ENCODE measurements at places on chromosomes 1 and 21. TPM values are rescaled to one million over a fixed set of nuclear protein-coding genes. Genes with fewer than 3 reads are reported as not detected.

TGFB2 gene
- total RNA-seq, result not detected

HAO2 gene
- total RNA-seq, result not detected

FCAMR gene
- total RNA-seq, result not detected

KLHDC8A gene
- total RNA-seq, result not detected

CTSS gene
- 38.4 TPM for total RNA-seq

TBX15 gene
- total RNA-seq, result not detected

BRDT gene
- total RNA-seq, result not detected

PCAT6 gene
- 2.4 TPM for total RNA-seq

GPR137B gene
- 8.1 TPM for total RNA-seq

C8B gene
- total RNA-seq, result not detected

GBP7 gene
- 0.20 TPM for total RNA-seq

LAMTOR2 gene
- total RNA-seq, result 49.4 TPM

PSRC1 gene
- 14.0 TPM for total RNA-seq

SFN gene
- 0.47 TPM for total RNA-seq

FNBP1L gene
- 0.20 TPM for total RNA-seq

IRF2BP2 gene
- total RNA-seq, result 148 TPM

KIF2C gene
- 92.6 TPM for total RNA-seq
